CD4-positive, alpha-beta T cell treated with Interleukin-6 at 100 ng/mL for 8 hours (primary cell): ENCODE measurements at places on chromosomes 5 and 9.

GRCh38 chr9:135969064-135969683 is 8.0 kb upstream of the UBAC1 start:
- DNase-seq: no peak

DNA sequence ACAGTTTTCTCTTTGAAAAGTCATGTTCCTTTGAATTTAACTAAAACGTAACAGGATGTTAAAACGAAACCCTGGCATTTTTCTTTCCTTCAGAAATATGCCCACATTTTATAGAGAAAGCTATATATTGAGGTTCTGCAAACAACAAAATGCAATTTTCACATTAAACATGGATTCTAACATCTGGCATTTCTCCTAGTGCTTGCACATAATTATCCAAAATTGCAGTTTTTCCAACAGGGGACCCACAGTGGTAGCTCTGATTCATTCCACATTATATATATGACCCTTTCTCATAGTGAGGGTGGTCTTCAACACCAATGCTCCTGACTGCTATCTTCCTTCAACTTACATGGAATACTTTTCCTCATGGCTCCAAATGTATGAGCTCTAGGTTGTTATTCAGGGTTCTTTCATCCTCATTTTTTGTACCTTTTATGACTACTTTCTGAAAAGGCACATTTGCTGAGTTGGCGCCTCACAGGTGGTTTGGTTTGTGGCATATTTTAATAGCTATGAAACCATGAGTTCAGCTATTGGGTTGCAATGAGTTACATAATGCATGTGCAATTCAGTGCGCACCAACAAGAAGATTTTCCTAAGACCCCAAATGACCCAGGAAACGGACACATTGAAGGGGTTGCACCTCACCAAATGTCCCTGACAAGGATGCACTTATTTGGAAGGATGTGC is 551.7 kb downstream of the RAB3C start:
- no peak for DNase-seq

DNA sequence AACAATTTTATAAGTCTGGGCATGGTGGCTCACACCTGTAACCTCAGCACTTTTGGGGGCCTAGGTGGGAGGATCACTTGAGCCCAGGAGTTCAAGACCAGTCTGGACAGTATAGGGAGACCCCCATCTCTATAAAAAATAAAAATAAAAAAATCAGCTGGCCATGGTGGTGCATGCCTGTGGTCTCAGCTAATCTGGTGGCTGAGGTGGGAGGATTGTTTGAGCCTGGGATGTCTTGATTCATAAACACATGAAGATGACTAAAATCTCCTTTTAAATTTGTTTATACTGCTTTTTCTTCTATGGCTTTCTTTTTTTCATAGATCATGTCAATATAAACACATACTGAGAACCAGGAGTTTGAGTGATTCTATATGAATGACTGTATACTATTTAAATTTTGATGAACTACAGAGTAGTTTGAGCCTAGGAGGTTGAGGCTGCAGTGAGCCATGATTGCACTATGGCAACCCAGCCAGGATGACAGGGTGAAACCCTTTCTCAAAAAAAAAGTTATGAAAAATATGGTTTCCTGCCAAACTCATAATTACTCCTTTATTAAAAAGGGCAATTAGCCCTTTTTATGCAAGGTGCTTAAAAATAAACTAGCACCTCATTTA is 14.2 kb downstream of the RIC1 start:
- no peak for DNase-seq

DNA sequence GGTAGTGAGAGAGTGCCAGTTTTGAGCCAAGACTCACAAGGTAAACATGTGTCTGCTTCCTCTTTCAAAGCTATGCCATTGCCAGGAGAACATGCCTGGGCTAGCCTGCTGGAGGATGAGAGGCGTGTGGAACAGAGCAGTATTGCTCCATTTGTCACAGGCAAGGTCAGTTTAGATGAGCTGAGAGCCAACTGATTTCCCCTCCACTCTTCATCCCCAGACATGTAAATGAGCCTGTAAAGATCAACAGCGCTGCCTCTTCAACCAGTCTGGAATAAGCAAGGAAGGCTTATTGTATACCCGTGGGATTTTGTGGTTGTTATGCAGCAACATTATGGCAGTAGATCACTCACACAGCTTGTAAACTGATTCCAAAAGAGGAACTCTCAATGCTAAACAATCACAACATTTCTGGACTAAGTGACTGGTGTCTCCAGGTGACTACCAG is 8.2 kb upstream of the GDNF start:
- DNase-seq: no peak

- DNase-seq: no peak
Observed at GRCh38 chr5:1058988-1059883, 50.6 kb downstream of the NKD2 start.

DNA sequence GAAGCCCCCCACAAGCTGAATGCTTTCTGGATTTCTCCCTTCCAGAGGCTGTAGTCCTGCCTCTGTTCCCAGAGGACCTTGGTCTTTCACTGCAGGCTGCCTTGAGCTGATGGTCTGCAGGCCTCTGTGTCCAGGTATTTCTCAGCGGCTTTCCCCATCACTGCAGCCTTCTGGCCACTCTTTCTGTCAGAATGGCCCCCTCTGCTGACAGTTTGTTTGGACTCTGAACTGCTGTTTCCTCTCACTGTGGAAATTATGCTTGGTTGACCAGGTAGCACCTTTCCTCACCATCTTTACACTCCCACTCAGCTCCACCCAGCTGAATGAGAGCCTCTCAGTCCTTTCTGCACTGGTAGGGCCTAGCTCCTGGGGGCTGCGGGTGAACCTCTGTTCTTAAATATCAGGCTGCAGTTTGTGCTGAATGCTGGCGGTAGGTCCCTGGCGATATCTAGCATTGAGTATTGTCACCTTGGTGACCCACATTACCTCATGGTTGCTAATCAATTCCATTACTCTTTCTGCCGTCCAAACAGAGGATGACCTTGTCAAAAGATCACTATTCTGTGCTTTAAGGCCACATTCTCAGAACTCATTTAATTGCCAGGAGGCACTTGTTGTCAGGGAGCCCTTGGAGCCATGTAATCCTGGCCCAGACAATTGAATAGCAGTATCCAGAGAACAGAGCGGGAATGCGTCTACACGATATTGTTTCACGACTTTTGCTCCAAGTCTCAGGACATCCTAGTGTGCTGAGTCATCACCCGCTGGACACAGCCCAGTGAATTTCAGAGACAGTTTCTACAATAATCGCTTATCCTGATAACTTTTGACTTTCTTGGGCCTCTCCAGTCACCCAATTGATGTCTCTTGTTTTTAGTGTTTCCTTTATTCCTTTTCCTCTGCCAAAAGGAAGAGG is 230.2 kb downstream of the TENT4A start:
- no peak for DNase-seq
